ENCODE measurements at places on chromosomes 12 and 14.

DNA sequence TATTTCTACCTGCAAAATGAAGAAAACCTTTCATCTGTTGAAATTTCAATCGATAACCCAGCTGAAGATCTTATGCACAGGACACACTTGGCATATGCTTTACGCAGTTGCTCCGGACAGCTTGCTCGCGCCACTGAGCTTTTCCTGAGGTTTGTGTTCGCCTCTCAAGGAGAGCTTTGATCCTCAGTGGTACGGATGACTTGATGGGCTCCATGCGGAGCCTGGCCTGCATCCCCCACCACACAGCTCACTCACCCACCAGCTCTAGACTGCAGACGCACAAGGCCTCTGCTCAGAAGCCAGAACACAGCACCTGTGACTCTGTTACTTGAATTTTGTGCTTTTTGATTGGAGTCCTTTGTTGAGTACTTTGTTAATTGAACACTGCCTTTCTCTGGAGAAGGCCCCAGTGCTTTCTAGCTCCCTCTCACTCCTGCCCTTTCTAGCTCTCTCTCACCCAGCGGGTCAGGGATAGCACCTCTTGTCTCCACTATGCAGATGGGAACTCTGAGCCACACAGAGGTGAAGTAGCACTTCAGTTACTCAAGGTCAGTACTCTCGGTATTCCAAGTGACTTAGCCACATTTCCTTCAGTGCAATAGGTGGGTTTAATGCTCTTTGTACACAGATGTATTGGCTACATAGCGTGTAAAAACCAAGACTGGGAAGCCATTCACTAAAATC, 52.1 kb downstream of the TBC1D30 start:
- no peak for DNase-seq

- DNase-seq: no peak
Observed at GRCh38 chr12:53200458-53201176, 6.4 kb downstream of the ITGB7 start.

- DNase-seq: no peak
Observed at GRCh38 chr14:22819151-22819988, 4.1 kb upstream of the SLC7A7 start.

GRCh38 chr12:6294156-6295093, 16.1 kb upstream of the PLEKHG6 start:
- no peak for DNase-seq

GRCh38 chr12:59649203-59649602, 53.4 kb downstream of the SLC16A7 start:
- no peak for DNase-seq

- peak; percentile 9 for DNase-seq
Observed at GRCh38 chr14:23639891-23640523, 3.8 kb downstream of the DHRS2 start.

- no peak for DNase-seq
Observed at GRCh38 chr14:35632271-35632670, 98.3 kb downstream of the INSM2 start.

DNA sequence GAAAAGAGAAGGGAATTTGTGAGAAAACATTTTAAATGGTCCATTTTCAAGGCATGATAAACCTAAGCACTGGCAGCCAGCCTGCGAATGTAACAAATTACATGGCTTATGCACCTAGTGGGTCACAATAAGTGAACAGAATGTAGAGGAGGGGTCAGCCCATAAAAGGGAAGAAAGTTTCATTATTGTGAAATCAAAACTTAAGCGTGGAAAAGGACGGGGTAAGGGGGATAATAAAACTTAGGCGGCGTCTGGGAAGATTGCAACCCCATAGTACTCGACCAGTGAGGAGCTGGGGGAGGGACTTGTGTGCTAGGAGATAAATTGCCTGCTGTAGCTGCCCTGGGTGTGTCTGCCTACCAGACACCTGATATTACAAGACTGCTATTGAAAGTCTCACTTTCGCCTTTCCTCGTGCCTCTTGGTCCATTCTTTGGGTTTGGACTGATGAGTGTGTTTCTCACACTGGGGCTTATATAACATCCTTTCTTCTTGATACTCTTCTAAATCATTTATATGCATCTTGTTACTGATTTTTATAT, 40.6 kb downstream of the ZDHHC17 start:
- DNase-seq: no peak

Data from fibroblast of skin of left biceps (primary cell).